ENCODE measurements at places on chromosomes 5 and 9. TPM values are rescaled to one million over a fixed set of nuclear protein-coding genes. Genes with fewer than 3 reads are reported as not detected.

DNA sequence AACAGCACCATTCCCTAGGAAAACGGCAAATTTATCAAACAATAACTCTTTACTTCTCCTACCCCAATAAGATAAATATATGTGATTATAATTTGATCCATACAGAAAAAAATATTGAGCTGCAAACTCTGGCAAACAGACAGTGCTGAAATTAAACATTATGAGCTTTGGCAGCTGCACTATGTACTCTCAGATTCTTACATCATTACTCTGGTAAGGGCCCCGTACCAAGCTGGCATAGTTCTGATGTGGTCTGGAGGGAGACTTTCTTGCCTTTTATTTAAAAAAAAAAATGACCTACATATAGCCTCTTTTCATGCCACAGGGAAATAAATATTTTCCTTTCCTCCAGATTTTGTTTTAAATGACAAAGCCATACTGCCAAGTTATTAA is 95.0 kb downstream of the NR6A1 start:
- no peak for DNase-seq

DNA sequence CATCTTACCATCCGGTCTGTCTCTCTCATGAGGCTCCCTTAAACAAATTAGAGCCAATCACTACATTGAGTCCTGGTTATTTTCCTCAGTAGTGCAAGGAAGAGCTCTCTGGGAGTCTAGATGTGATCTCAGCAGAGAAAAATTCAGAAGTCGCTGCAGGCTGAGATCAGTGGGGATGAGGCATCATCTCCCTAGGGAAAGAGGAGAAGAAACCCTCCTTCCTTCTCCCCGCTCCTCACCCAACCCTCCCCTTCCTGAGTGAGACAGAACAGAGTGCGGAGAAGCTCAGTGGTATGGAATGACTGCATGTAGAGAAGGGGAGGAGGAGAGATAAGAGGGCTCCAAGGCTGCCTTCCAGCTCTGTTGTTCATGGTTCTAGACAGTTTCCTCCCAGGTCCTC is 80.5 kb downstream of the PAPPA start:
- DNase-seq: peak; percentile 98

DNA sequence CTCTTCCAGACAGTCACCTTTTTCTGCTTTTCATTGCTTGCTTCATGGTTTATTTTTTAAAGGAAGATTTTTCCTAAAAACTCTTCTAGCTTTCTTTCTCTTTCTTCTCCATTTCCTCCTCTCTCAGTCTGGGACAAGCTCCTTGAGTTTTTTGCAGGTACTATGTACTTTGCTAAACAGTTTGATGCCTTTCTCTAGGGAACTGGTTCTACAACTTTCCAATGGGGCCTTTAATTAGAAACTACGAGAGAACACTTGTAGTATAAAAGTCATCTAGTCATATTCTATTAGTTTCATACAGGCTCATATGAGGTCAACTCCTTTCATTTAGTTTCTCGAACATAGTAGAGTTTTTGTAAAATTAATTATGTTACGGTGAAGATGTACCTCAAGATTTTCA is 189.6 kb downstream of the DOCK8 start:
- DNase-seq: no peak

DNA sequence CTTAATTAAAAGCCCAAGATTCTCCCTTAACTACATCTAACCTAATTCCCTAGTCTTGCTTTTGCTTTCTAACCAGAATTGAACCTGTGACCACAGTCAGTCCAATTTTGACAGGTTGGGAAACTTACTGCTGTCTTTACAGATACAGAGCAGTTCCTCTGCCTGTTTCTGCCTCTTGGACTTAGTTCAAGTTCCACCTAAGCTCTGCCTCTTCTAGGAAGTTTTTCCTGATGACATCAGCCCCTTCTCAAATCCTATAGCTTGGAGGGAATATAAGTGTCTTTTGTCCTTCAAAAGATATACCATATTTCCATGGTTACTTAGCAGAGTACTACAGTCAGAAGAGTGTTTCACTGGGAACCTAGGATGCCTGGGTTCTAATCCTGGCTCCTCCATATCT is 31.7 kb downstream of the BRINP1 start:
- no peak for DNase-seq

- peak; percentile 71 for DNase-seq
Measured at GRCh38 chr9:91177661-91178280, 183.9 kb downstream of the AUH start.

- no peak for DNase-seq
Measured at GRCh38 chr5:1899201-1899600, 16.5 kb upstream of the IRX4 start.

The PCDHB6 gene
- 2.9 TPM for total RNA-seq
